ENCODE measurements at places on chromosomes 12 and 14. TPM values are rescaled to one million over a fixed set of nuclear protein-coding genes. Genes with fewer than 3 reads are reported as not detected.
A peak's percentile ranks its signal among the peaks of the same experiment; 100 is the strongest.

The LHX5 gene
- not detected for total RNA-seq

The ADAM21 gene
- total RNA-seq: not detected

The SLC5A8 gene
- not detected for total RNA-seq

The A2M gene
- not detected for total RNA-seq

The NXPH4 gene
- total RNA-seq: 0.82 TPM

The SBNO1 gene
- total RNA-seq: 40.3 TPM

The ORMDL2 gene
- total RNA-seq: 36.3 TPM

The KRT83 gene
- total RNA-seq: not detected

The KCNC2 gene
- not detected for total RNA-seq

The SPTB gene
- total RNA-seq: 0.07 TPM

The NT5DC3 gene
- 2.1 TPM for total RNA-seq

The DENND5B gene
- 2.4 TPM for total RNA-seq

The GLIPR1L1 gene
- total RNA-seq: not detected

The GPRC5D gene
- not detected for total RNA-seq

The MYRFL gene
- not detected for total RNA-seq

GRCh38 chr14:85024931-85025330, 505.0 kb upstream of the FLRT2 start:
- no peak for DNase-seq

- no peak for DNase-seq
Measured at GRCh38 chr12:11664101-11664500, 14.6 kb downstream of the ETV6 start.

DNA sequence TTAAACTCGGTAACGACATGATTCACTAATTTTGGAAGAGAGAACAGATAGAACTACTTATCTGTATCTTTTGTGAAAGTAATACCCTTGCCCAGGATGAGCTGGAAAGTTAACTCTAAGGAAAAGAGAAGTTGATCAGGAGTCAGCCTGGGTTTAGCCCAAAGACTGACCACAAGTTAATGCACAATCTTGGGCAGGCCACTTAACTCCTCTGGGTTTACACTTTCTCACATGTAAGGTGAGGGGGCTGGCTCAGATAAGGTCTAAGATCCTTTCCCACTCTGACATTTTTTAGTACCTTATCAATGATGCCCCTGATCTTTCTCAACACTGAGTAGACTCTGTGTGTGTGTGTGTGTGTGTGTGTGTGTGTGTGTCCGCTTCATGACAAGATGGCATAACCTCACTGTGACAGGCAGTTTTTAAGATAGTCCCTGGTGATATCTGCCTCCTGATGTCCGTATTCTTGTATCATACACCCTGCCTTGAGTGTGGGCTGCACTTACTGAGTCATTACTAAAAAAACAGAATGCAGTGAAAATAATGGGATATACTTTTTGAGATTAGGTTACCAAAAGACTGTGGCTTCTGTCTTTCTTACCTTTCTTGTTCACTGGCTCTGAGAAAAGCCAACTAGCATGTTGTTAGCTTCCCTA, 56.2 kb upstream of the CCDC198 start:
- no peak for DNase-seq

GRCh38 chr12:119115296-119115905, 63.3 kb upstream of the HSPB8 start:
- DNase-seq: peak; percentile 47

GRCh38 chr14:28982228-28982627, 215.6 kb downstream of the FOXG1 start:
- DNase-seq: no peak

DNA sequence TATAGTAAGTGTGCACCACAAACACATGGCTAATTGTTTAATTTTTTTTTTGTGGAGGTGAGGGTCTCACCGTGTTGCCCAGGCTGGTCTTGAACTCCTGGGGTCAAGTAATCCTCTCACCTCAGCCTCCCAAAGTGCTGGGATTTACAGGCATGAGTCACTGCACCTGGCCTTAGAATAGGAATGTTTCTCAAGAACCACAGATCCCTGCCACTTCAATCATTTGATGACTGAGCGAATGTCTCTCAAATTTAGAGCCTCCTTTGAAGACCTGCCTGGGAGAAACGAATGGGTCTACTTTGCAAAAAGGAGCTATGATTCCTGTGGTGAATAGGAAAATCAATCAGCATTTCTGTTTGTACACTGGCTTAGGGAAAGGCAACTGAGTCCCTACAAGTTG, 33.5 kb upstream of the CHST11 start:
- DNase-seq: no peak

DNA sequence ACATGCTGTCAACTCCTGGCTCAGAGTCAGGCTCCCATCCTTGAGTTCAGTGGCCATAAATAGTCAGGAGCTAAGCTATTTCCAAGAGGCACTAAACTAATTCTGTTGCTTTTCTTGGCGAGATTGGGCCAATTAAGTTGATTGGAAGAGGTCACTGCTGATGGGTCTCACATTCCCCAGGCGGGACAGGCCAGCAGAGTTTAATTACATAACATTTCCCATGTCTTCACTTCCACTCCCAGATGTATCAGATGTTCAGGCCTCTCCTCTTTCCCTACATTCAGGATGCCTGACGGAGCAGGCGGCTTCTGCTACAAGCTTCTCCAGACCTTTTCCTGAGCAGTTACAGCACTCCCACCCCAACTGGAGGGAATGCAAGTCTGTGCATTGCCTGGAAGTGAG, 5.3 kb downstream of the NTF3 start:
- no peak for DNase-seq

DNA sequence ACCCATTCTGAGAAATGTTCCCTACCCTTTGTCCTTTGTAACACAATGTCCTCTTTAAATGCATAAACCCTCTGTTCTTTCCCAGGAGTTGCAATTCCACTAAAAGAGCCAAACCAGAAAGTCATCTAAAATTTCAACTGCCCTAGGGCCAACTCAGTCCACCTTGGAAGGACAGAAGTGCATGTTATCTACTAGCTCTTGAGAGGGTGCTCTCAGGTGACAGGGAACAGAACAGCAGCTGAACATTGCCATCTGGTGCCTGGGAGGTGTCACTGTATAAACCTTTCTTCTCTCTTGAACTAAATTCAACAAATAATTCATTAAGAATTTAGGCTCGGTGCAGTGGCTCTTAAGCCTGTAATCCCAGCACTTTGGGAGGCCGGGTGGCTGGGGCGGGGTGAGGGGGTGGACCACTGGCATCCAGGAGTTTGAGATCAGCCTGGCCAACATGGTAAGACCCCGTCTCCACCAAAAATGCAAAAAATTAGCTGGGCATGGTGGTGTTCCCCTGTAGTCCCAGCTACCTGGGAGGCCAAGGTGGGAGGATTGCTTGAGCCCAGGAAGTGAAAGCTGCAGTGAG, 10.3 kb upstream of the FERMT2 start:
- peak; percentile 39 for DNase-seq

GRCh38 chr14:45742187-45742586, 489.2 kb upstream of the MIS18BP1 start:
- DNase-seq: no peak

GRCh38 chr14:100438678-100439592, 115.8 kb downstream of the SLC25A47 start:
- no peak for DNase-seq

DNA sequence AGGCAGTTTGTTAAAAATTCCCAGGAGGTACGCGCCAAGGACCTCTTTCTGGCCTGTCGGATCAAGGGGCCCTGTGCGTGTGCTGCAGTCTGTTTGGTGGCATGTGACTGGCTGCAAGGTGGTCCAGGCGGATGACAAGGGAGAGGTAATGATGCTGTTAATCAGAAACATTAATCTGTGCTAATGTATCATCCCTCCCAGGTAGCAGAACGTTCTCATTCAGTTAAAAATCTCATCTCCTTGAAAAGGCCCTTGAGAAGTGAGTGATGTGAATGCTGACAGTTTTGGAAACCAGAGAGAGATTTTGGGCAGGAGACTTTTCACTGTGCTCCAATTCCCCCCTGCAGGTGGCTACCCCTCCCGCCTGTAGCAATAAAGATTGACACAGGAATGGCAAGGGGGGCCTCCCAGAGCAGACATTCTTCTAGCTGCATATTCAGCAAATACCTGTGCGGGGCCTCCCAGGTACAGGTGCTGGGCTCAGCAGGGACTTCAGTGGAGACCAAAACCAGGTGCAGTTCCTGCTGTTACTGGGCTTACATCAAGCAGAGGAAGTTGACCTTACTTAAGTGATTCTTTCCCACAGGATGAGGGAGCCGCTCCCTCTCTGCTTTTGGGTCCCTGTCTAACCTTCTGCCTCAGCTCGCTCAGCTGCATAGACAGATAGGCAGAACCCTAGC, 364.8 kb downstream of the CACNA1C start:
- DNase-seq: no peak

DNA sequence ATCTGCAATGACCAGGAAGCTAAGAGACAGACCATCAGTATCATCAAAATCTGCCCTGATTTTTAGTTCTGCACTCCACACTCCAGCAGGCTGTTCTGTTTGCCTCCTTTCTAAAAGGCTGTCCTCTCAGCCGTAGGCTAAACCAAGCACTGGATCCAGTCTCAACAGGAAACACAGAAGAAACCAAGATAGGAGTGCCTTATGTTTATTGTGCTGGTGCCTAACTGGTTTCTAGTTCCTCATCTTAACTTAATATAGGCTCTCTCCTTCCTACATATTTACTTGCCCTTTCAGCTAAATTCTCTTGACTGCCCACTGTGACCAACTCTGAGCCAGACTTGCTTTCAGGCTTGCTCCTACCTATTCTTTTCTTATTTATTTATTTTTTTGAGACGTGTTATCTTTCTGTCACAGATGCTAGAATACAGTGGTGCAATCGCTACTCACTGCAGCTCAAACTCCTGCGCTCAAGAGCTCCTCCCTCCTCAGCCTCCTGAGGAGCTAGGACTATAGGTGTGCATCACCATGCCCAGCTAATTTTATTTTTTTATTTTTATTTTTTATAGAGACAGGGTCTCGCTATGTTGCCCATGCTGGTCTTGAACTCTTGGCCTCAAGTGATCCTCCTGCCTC, 30.8 kb downstream of the GALNT4 start:
- no peak for DNase-seq

DNA sequence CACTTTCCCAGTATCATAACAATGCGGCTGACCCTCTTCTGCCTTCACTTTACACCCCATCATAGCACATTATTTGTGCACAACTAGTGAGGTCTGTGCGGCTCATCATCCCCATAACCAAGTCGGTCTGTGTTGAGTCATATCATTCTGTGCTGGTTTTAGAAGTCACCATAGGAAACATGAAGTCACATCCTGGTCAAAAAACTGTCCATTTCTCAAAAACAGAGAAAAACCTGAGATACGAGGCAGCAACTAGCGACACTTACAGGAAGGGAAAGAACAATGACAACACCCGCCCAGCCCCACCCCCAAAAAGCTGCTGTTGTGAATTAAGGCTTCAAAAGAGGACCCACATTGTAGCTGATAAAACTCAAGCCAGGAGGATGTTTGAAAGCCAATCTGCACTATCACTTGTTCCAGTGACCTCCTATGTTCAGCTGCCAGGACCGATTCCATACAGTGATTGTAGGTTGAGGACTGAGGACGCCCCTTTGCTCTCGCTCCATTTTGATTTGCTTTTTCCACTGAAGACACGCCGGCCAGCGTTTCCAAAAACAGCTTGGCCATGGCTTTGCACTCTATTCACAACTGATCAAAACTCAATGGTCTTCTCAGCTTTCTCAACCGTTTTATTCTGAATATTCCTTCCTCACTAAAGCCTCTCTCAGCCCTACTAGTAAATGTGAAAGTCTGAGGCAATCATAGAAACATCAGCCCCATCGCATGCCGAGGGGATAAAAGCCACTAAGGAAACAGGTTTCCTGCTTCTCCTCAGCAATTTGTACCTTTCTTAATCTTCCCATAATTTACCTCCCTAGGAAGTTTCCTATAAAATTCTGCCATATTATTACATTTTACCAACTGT, 87.5 kb downstream of the DUSP16 start:
- peak; percentile 77 for DNase-seq

- DNase-seq: no peak
Measured at GRCh38 chr12:42673535-42673934, 84.0 kb upstream of the PRICKLE1 start.

- DNase-seq: peak; percentile 31
Measured at GRCh38 chr12:69243099-69244084, 4.0 kb downstream of the CPSF6 start.

DNA sequence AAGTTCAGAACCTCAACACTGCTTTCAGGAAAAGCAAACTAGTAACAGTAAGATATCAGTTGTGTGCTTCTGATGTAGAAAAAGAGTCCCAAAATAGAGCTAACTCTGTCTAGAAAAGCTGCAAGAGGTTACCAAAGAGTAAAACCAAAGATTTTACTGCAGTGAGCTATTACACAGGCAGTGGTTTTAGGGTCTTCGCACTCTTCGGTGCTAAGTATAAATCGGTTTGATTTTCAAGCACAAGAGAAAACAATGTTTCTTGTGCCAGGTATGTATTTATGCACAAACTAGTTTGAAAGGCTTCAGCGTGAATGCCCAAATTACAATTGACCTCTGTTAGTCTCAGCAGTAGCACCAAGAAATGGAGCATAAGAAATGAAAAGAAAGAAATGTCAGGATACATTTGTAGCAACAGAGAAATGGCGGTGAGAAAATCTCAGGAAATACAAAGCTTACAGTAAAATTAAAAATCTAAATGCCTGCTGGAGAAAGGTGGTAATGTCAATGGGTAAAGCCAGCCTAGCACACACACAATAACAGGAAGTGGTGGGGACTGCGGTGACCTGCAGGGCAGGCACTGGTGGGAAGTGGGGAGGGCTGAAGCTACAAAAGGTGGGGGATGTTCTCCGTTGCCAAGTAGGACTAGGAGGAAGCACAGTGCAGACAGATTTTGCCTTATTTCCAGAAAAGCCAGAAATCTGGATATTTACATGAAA, 18.0 kb upstream of the DYRK2 start:
- peak; percentile 96 for DNase-seq

- no peak for DNase-seq
Measured at GRCh38 chr14:79629411-79630287, 581.7 kb downstream of the DIO2 start.

GRCh38 chr12:109731231-109731731, 17.7 kb downstream of the FAM222A start:
- no peak for DNase-seq

- peak; percentile 79 for DNase-seq
Measured at GRCh38 chr12:42097971-42098370, 46.7 kb downstream of the GXYLT1 start.

DNA sequence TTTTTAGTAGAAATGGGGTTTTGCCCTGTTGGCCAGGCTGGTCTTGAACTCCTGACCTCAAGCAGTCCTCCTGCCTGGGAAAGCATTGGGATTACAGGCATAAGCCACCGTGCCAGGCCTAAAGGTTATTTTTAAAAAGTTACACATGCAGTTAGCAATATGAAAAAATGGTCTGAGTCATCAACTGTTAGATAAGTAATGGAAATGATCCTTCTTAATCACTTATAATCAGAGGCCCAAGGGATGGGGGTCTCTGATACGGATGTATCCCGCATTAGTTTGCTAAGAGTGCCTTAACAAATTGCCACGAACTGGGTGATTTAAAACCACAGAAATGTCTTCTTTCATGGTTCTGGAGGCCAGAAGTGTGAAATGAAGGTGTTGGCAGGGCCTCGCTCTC, 54.1 kb upstream of the FERMT2 start:
- no peak for DNase-seq

All from natural killer cell (primary cell).